ENCODE measurements at places on chromosomes 5 and 9.

GRCh38 chr9:97501177-97501971, at the start of gene TMOD1:
Gene TMOD1, plus strand, starts transcription at chr9:97501666. Its CDS starts 22,523 bp downstream, at chr9:97524189.
- peak; percentile 73 for DNase-seq

DNA sequence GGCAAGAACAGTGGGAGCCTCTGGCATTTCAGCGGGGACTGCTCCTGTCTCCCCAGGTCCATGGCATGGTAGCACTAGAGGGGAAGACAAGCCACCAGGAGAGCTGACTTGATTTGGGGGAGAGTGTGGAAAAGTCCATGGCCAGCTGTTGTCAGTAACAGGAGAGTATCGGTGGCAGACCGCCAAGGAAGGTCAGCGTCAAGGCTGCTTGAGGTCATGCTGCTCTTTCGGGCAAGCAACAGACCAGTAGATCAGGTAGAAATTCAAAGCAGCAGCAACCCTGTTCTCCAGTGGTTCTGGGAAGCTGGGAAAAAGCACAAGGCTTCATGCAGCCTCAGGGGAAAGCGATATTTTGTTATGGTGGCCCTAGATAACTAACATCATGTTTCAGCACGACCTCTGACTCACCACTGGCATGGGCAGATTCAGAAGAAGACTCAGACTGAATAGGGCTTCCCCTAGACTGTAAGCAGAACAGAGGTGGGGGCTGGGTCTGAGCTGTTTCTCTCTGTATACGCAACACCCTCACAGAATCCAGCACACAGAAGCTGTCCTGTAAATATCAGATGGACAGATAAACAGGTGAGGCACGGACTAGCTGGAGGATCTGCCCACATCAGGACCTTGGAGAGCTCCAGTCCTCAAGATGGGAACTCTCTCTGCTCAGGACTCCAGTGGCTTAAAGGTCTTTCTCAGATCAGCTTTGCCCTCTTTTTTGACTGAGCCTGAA, 35.2 kb upstream of the PLEKHG4B start:
- no peak for DNase-seq

GRCh38 chr5:148998174-148998797, 64.6 kb downstream of the SH3TC2 start:
- peak; percentile 0 for DNase-seq

- no peak for DNase-seq
Measured at GRCh38 chr5:168893283-168893682, 314.1 kb upstream of the PANK3 start.

DNA sequence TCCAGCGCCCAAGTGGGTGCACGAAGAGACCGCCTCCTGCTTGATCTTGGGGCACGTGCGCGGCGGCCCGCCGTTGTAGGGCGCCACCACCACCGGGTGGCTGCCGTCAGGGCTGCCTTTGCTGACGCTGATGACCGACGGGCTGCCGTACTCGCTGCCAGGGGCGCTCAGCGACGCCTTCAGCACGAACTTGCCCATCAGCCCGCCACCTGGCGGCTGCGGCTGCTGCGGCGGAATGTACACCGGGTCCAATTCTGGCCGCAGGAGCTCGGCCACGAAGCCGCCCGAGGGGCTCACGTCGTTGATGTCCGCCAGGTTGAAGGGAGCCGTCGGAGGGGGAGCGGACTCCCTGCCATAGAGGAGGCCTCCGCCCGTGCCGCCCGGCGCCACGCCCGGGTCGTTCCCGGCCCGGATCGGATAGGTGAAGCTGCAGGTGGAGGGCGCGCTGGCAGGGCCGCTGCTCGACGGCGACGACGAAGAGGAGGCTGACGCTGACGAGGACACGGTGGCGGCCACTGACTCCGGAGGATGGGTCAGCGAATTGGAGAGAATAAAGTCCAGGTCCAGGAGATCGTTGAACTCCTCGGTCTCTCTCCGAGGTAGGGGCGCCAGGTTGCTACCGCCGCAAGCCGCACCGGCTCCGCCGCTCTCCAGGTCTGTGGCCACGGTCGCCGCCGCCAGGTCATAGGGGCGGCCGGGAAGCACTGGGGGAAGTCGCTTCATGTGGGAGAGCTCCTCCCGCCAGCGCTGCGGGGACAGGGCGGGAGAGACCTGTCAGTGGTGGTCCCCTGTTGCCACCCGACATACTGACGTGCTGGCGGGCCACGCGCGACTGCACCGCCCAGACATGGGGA, 1.8 kb downstream of the KLF4 start:
- DNase-seq, result no peak

GRCh38 chr5:150120062-150120441, 33.7 kb upstream of the CSF1R start:
- no peak for DNase-seq

DNA sequence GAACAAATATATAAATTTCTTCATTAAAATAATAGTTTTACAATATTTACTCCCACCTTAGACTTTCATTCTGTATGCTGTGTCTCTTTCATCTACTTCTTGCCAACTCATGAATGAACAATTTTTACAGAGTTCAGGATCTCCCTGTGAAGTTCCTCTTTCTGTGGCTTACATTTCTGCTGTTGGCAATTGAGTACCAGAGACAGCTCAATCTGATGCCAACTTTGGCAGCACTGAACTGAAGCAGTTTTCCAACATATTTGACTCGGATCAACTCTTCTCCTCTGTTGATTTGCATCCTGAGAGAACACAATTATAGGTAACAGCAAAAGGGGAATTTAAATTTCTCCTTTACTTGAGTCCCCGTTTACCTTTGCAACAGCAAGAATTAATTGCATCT, 1262.2 kb downstream of the EFNA5 start:
- no peak for DNase-seq

- no peak for DNase-seq
Measured at GRCh38 chr5:124728331-124728967, 18.0 kb downstream of the ZNF608 start.

DNA sequence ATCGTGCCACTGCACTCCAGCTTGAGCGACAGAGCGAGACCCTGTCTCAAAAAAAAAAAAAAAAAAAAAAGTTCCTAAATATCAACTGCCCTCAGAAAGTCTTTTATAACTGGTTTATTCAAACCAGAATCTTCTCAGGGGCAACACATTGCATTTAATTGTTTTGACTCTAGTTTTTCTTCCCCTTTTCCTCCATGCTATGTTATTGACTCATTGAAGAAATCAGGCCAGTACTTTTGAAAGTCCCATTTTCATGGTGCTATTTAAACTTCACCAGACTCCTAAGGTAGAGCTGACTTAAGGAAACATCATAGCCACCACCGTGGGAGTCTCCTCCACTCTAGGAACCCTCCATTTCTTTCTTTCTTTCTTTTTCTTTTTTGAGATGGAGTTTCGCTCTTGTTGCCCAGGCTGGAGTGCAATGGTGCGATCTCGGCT, 83.1 kb upstream of the IL6ST start:
- no peak for DNase-seq

DNA sequence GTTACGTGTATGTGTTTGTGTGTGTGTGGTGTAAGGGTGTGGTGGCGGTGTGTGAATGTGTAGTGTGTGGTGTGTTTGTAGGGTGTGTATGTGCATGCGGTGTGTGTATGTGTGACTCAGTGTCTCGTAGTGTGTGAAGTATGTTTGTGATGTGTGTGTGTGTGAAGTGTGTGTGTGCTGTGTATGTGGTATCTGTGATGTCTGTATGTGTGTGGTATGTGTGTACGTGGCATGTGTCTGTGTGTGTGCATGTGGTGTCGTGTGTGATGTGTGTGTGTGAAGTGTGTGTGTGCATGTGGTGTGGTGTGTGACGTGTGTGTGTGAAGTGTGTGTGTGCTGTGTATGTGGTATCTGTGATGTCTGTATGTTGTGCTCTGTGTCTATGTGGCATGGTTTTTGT, 339.4 kb downstream of the MTRR start:
- DNase-seq, result no peak

DNA sequence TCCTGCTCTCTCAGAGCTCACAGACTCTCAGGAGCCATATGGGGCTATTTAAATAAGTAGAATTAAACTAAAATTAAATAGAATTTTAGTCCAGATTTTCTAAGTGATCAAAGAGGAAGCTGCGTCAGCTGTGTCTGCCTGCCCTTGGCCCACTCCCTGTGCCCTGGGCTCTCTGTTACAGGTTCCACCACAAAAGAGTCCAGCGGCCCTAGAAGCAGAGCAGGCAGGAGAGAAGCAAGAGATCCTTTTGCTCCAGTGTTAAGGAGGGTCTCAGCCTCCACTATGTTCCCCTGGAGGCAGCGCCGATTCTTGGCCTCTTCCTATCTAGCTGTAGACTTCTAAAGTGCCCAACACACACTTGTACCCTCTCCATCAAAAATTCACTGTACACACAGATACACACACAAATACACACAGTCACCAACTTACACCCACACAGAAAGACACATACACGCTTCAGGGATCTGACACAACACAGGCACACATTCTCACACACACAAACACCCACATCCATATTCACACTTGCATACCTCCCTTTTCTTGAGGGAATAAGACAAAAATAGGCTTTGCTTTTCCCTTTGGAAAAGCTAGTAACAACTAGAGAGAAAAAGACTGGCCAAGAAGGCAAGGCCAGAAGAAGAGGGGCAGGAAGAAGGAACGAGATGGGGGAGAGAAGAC, 5.5 kb upstream of the TNIP1 start:
- DNase-seq, result no peak

GRCh38 chr9:134724202-134724911, 82.8 kb downstream of the COL5A1 start:
- no peak for DNase-seq

DNA sequence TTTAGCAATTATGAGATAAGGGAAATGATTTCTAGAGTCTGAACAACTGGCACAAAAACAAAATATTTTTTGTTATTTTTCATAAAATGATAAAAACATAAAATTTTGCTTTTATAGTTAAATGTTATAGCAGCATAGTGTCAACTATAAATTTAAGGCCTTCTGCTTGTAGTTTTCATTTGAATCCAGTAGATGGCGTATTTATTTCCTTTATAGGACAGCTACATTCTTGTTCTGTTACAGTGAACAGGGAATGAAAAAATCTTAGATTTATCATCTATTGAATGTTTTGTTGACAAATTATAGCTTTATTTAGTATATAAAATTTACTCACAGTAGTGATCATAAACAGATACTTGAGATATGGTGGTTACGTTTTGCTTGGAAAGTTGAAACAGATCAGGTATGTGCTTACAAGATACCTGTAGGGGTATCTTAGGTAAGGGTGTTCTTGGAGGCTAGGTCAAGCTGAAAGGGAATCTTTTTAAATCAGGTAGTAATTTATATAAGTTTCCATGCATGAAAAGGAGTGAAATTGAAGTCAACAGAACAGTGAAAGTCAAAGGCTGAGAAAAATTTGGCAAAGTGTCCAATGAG, 239.3 kb upstream of the GRIN3A start:
- DNase-seq, result no peak

DNA sequence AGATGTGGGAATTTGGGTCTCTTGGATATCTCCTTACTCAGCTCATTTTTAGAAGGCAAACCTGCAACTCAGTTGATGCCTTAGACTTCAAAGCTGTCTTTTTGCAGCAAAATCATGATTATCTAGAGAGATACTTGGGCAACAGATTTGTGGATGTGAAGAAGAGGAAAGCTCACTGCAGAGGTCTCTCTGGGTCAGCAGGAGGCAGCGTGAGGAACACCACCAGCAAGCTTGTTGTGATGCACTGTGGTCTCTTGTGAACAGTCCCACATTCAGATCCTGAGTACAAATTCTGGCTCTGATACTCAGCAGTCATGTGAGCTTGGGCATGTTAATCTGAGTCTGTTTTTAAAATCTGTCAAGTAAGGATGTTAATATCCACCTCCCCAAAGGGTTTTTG, 26.3 kb upstream of the DMRT3 start:
- no peak for DNase-seq

- DNase-seq, result no peak
Measured at GRCh38 chr5:149935431-149935901, 9.1 kb downstream of the PDE6A start.

DNA sequence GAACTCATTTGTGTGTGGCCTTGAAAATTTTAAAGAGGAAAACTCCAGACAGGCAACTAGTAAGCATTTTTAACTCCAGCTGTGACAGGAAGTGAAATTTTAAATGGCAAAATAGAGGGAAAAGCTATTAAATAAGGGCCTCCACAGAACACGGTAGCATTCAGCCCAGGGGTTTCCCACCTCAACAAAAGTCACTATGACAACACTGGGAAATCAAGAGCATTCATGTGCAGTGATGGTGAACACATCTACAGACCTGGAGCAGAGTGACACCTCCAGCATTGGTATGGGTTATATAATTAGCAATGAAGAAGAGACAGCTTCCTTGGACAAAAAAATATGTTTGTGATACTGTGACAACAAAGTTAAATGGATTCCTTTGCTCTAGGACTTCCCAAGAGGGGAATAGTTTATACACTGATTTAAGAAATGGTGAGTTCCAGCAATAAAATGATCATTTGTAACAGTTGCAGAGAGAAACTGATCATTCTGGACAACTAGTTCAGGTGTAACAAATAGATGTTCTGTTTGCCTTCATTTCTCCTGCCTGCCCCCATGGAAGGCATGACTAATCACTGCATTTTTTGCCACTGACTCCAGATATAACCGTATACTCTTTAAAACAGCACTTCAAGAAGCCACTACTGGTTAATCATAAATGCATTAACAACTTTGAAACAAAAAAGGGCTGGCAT, 93.3 kb upstream of the SLC44A1 start:
- DNase-seq, result no peak

GRCh38 chr9:126791406-126792230, 13.2 kb upstream of the ZBTB43 start:
- DNase-seq, result no peak

DNA sequence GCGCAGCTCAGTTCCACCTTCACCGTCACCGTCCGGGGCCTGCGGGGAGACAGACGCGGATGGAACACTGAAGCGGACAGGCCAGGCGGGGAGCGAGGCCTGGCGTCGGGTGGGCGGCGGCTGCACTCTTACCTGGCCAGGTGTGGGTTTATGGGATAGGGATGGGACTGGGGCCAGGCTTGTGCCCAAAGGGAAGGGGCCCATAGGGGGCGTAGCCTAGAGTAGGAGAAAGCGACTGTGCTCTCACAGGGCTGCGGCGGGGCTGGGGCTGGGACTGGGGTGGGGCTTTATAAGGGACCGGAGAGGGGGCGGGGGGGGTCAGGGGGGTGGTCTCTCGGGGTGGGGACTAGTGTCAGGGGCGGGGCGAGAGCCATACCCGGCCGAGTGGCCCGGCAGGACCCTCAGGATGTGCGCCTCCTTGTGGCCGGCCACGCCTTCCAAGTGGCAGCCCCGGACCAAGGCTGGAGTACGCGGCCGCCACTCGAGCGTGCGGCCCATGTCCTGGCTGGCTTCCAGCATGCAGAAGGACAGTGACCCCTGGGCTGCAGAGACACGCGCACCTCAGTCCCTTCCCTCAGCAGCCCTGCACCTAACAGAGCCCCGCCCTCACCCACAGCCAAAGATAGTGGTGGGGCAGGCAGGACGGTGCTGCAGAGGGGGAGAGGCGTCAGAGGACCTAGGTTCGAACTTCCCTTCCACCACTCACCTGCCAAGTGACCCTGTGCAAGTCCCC, 22.8 kb downstream of the FPGS start:
- peak; percentile 85 for DNase-seq

GRCh38 chr5:113340537-113340936, 94.3 kb downstream of the TSSK1B start:
- no peak for DNase-seq

DNA sequence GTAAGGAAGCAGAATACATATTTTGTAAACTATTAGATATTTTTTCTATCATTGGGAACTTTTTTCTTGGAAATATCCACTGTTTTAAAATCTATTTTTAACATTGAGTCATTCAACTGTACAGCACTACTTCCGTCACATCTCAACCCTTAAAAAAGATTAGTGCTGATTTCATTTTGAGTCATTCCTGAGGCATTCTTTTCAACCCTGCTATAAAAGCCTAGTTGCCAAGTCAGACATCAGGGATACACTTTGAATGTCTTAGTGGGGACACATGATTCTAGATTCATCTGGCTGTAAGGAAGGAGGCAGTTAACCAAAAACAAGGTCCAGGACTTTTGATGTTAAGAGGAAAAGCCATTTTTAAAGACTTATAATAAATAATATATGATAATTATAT, 160.9 kb downstream of the GIN1 start:
- DNase-seq, result no peak

All from NCI-H1930 (cell line).